Neural progenitor cell (in vitro differentiated cells): ENCODE measurements at places on chromosomes 13 and 19.

GRCh38 chr19:7987114-7987768, 18.2 kb downstream of the ELAVL1 start:
- no peak for DNase-seq

DNA sequence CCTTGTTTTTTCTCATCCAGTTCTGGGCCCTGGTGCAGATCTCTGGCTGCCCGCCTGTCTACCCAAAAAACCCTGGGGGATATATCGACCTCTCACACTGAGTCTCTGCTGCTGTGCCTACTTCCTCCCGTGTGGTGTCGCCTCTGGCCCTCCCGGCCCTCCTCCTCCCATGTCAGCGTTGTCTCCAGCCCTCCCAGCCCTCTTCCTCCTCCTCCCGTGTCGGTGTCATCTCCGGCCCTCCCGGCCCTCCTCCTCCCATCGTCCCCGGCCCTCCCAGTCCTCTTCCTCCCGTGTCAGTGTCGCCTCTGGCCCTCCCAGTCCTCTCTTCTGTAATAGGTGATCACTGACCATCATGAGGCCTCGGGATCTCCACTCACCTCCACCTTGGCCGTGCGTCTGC, 81.8 kb downstream of the GPR12 start:
- DNase-seq: no peak

- DNase-seq: no peak
Measured at GRCh38 chr13:62846302-62846701, 1430.7 kb upstream of the PCDH20 start.

GRCh38 chr13:66879988-66880387, 350.1 kb downstream of the PCDH9 start:
- no peak for DNase-seq

DNA sequence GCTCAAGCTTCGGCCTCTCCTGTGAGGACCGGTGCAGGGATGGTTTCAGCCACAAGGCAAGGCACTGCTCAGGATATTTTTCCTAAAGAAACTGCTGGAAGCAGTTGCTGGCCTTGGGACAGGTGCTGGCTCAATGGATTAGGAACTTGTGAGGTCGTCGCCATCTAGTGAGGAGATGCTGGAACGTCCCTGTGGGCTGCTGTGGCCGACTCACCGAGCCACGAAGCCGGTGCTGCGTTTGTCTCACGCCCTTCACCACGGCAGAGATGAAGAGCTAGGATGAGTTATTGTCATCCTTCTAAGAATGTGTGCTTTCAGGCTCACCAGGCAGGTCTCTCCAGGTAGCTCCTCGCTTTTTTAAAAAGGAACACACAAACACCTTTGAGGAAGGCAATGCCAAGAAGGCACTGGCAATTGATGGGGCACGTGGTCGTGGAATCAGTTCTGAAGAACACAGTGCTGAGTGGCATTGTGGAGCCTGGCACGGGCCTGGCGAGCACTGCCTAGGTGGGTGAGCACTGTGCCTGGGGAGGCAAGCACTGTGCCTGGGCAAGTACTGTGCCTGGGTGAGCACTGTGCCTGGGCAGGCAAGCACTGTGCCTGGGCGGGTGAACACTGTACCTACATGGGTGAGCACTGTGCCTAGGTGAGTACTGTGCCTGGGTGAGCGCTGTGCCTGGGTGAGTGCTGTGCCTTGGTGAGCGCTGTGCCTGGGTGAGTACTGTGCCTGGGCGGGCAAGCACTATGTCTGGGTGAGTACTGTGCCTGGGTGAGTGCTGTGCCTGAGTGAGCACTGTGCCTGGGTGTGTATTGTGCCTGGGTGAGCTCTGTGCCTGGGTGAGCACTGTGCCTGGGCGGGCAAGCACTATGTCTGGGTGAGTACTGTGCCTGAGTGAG, 140.4 kb downstream of the TEX29 start:
- DNase-seq: peak; percentile 80
